ENCODE measurements at places on chromosomes 11 and 22. TPM values are rescaled to one million over a fixed set of nuclear protein-coding genes. Genes with fewer than 3 reads are reported as not detected.

The FADS1 gene
- 112 TPM for total RNA-seq

The KCNK7 gene
- total RNA-seq: 0.33 TPM

The RAG2 gene
- total RNA-seq: not detected

The OR5B21 gene
- not detected for total RNA-seq

The ST14 gene
- 48.5 TPM for total RNA-seq

The IGSF9B gene
- total RNA-seq: 0.64 TPM

The OR2AG2 gene
- 3.6 TPM for total RNA-seq

The SLC22A8 gene
- total RNA-seq: not detected

GRCh38 chr22:23591846-23592245 lies 11.8 kb upstream of the IGLL1 start:
- H3K36me3 ChIP-seq: no peaks in the 10 kb centered on the region
- DNase-seq: no peak
- H3K27me3 ChIP-seq: no peaks in the 10 kb centered on the region
- no peaks in the 10 kb centered on the region for H3K4me1 ChIP-seq

- DNase-seq: no peak
- H3K36me3 ChIP-seq: no peaks in the 10 kb centered on the region
- H3K27ac ChIP-seq: no peak overlapping the region
- H3K4me1 ChIP-seq: no peaks in the 10 kb centered on the region
Observed at GRCh38 chr11:80627364-80627763, 1186.5 kb upstream of the TENM4 start.

GRCh38 chr22:47786650-47787290 lies 1024.3 kb downstream of the TBC1D22A start:
- no peaks in the 10 kb centered on the region for H3K27me3 ChIP-seq
- no peaks in the 10 kb centered on the region for H3K36me3 ChIP-seq
- H3K4me1 ChIP-seq: no peaks in the 10 kb centered on the region
- H3K4me3 ChIP-seq: no peak overlapping the region
- H3K27ac ChIP-seq: no peak overlapping the region

- no peaks in the 10 kb centered on the region for H3K36me3 ChIP-seq
- H3K4me1 ChIP-seq: no peaks in the 10 kb centered on the region
- DNase-seq: no peak
- no peak overlapping the region for H3K4me3 ChIP-seq
- no peaks in the 10 kb centered on the region for H3K27me3 ChIP-seq
Observed at GRCh38 chr11:69569306-69570200, 71.4 kb upstream of the CCND1 start.

DNA sequence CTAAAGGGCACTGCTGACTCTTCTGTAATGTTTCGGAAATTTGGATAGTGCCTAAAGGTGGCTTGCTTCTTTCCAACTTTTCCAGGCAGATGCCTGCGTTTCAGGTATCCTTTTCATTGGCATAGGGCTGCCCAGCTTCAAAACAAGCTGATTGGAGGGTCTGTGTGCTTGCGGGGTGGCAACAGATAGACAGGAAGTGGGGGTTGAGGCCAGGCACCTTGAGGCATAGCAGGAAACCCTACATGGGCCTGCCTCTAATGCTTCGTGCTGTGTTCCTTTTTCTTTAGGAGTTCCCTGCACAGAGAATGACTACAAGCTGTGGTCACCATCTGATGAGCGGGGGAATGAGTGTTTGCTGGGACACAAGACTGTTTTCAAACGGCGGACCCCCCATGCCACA lies 92.2 kb upstream of the SORL1-AS1 start:
- H3K4me1 ChIP-seq: no peaks in the 10 kb centered on the region
- no peaks in the 10 kb centered on the region for H3K27me3 ChIP-seq
- DNase-seq: no peak
- no peaks in the 10 kb centered on the region for H3K36me3 ChIP-seq
- H3K4me3 ChIP-seq: no peak overlapping the region

GRCh38 chr11:2864901-2865300 lies 20.7 kb downstream of the CDKN1C start:
- DNase-seq: no peak
- H3K27ac ChIP-seq: no peak overlapping the region
- H3K36me3 ChIP-seq: no peaks in the 10 kb centered on the region
- no peak overlapping the region for H3K4me3 ChIP-seq
- H3K27me3 ChIP-seq: peaks cover 3% of the 10 kb centered on the region
- no peaks in the 10 kb centered on the region for H3K4me1 ChIP-seq

GRCh38 chr11:19472679-19473078 lies 231.9 kb upstream of the E2F8 start:
- no peaks in the 10 kb centered on the region for H3K27me3 ChIP-seq
- DNase-seq: no peak
- H3K4me1 ChIP-seq: no peaks in the 10 kb centered on the region
- no peaks in the 10 kb centered on the region for H3K36me3 ChIP-seq
- no peak overlapping the region for H3K4me3 ChIP-seq

DNA sequence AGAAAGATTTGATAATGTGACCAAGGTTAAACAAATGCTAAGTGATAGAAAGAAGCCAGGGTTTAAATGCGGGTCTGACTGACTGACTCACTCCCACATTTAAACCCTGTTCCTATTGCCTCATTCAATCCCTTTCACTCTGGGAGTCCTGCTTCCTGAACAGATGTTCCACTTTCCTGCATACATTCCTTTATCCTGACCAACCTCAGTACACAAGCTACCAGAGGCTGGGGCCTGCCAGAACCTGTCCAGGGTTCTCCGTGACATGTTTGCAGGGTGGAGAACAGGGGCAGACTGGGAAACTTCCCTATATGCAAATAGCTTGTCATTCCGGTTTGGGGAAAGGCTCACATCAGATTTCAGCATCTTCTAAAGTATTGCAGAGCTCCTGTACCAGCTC lies 3.0 kb upstream of the ANKK1 start:
- H3K4me1 ChIP-seq: no peaks in the 10 kb centered on the region
- H3K27me3 ChIP-seq: no peaks in the 10 kb centered on the region
- H3K4me3 ChIP-seq: no peak overlapping the region
- H3K27ac ChIP-seq: peak overlapping the region; percentile 73
- no peaks in the 10 kb centered on the region for H3K36me3 ChIP-seq
- no peak for DNase-seq

GRCh38 chr11:17827006-17827405 lies 92.4 kb downstream of the KCNC1 start:
- DNase-seq: no peak
- H3K27me3 ChIP-seq: no peaks in the 10 kb centered on the region
- H3K27ac ChIP-seq: no peak overlapping the region
- H3K4me3 ChIP-seq: no peak overlapping the region
- no peaks in the 10 kb centered on the region for H3K4me1 ChIP-seq
- no peaks in the 10 kb centered on the region for H3K36me3 ChIP-seq

DNA sequence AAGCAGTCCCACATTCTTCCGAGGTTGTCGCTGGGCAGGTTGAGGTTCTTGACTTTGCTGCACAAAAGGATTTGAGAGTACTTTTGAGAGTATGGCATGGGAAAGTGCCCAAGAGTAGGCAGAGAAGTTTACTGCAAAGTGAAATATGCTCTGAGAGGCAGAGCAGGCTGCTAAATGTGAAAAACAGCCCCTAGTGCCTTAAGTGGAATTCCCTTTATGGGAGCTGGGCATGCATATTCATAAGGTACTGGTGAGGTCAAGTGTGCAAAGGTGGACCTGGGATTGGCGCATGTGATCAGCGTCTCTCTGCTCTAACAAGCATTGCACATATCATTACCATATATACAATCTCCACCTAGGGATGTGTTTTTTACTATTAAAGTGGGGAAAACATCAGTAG lies 12.0 kb upstream of the APOL4 start:
- H3K4me1 ChIP-seq: no peaks in the 10 kb centered on the region
- H3K4me3 ChIP-seq: no peak overlapping the region
- H3K27ac ChIP-seq: no peak overlapping the region
- H3K36me3 ChIP-seq: no peaks in the 10 kb centered on the region
- no peak for DNase-seq
